ENCODE measurements at places on chromosomes 13 and 19.

GRCh38 chr19:2629491-2630351 lies 72.8 kb downstream of the GNG7 start:
- no peak for DNase-seq

GRCh38 chr13:27830010-27830409 lies 37.7 kb downstream of the GSX1 start:
- DNase-seq, result peak; percentile 83

DNA sequence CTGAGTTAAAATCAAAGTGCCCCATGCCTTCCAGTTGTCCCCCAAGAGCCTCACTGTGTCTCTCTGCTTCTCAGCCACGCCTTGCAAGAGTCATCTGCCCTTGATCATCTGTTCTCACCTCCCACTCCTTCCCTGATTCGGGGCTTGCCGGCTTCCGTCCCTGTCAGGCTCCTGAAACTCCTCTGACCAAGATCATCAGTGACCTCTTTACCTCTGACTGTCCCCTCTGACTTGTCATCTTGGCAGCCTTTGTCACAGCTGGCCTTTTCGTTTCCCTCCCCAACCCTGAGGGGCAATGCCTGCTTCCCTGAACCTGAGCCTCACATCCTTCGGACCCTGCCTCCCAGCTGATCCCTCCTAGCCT lies 66.3 kb downstream of the MAP4K1 start:
- peak; percentile 52 for DNase-seq

GRCh38 chr13:114008964-114009589 lies 35.2 kb upstream of the C13orf46 start:
- DNase-seq, result no peak

GRCh38 chr13:109870696-109871370 lies 84.5 kb upstream of the IRS2 start:
- DNase-seq, result no peak

GRCh38 chr13:42405665-42406390 lies 133.9 kb downstream of the AKAP11 start:
- peak; percentile 28 for DNase-seq

- DNase-seq, result no peak
These were observed 273.4 kb upstream of the MIR17HG start for GRCh38 chr13:91074091-91074490.

- no peak for DNase-seq
These were observed 243.2 kb downstream of the COL4A1 start for GRCh38 chr13:110063490-110064421.

GRCh38 chr13:91241221-91241933 lies 106.1 kb upstream of the MIR17HG start:
- DNase-seq, result no peak

GRCh38 chr13:36555151-36555986 lies 118.5 kb upstream of the SERTM1 start:
- DNase-seq, result no peak

- no peak for DNase-seq
These were observed 196.7 kb downstream of the TBC1D4 start for GRCh38 chr13:75285310-75285709.

GRCh38 chr19:1026783-1027649 lies 608 bp downstream of the CNN2 start:
- DNase-seq, result no peak

DNA sequence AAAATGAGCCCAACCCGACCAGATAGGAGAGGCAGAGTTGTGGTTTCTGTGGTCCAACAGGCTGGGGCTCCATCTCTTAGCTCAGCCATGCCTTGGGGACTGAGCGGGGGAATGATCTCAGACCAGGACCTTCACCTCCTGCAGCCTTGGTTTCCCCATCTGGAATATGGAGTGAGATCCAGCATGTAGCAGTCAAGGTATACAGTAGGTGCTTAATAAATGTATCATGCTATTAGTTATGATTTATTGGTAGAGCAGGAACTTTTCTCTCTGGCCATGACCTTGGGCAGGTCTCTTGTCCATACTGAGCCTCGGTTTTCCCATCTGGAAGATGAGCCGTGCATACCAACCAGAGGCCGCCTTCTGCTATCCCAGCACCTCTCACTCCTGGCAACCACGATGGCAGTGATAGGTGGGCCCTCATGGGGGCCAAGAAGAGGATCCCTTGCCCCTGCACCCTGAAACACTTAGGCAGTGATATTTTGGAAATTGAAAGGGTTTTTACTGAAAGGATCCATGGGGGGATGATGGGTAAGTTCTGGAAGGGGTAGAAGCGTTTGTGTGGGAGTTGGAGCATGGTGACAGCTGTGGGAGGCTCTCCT lies 9.1 kb downstream of the TM6SF2 start:
- no peak for DNase-seq

GRCh38 chr19:3193256-3194105 lies 7.8 kb downstream of the NCLN start:
- no peak for DNase-seq

DNA sequence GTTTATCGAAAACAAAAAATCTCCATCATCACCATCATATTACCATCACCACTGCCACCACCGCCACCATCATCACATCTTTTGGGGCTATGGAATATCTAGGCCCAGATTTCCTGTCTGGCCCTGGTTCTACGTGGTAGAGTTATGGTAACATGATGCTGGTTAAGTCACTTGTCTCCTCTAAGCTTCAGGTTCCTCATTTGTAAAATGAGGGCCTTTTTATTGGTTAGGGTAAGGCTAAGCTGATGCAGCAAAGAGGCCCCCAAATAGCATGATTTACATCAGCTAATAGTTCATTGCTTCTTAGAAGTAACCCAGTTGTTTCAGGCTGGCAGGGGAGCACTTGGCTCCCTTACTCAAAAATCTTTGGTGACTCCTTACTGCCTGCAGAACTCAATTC lies 37.9 kb downstream of the PCDH8 start:
- DNase-seq, result no peak

DNA sequence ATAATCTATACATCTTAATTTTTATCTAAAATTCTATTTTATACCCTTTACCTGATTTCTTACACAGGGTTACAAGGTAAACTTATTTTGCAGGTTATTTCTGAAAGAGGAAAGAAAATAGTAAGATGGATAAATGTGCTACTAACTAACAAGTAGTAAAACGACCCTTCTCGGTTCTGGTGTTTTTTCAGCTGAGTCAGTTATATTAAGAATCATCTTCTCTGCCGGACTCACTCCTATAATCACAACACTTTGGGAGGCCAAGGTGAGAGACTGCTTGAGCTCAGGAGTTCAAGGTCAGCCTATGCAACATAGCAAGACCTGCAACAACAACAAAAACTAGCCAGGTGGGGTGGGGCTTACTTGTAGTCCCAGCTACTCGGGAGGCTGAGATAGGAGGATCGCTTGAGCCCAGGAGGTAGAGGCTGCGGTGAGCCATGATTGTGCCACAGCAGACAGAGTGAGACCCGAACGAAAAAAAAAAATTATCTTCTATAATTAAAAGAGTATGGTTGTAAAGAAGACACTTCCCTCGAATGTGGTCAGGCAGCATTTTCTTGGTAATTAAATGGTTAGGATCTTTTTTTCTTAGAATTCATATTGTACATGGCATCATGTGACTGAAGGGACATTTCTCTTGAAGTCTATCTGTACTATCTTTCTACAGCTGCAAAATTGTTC lies 27.9 kb upstream of the RCBTB2 start:
- DNase-seq, result no peak

DNA sequence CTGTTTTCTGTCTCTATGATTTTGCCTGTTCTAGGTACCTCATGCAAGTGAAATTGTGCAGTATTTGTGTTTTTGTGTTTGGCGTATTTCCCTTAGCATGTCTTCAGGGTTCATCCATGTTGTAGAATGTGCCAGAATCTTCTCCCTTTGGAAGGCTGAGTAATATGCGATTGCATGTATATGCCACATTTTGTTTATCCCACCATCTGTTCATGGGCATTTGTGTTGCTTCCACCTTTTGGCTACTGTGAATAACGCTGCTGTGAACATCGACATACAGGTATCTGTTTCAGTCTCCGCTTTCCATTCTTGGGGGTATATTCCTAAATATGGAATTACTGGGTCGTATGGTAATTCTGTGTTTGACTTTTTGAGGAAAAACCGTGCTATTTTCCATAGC lies 190.0 kb downstream of the ATP8A2 start:
- DNase-seq, result no peak

GRCh38 chr13:114002009-114002544 lies 28.2 kb upstream of the C13orf46 start:
- no peak for DNase-seq

DNA sequence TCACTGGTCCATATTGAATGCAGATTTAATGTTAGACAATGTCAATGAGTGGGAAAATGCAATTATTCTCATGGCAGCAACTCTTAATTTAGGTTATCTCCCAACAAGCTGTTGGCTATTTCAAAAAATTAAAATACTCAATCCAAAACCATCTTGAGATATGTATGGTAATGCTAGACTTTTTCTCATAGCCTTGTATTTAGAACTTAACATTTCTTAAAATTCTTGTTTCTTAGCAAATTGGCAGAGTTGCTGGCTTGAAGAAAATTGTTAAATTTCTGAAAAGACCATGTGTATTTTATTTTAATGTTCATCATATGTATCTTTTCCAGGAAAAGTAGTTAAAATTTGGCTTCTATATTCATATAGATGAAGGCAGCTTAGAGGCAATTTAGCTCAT lies 1355.1 kb downstream of the PCDH9 start:
- DNase-seq, result no peak

All from activated naive CD4-positive, alpha-beta T cell treated with anti-CD3 and anti-CD28 coated beads, Interleukin-2, amount 50 U/mL, for 72 hours (primary cell).